ENCODE measurements at places on chromosomes 6 and 20.

GRCh38 chr20:1856424-1856823, 38.8 kb upstream of the SIRPA start:
- no peak for DNase-seq

- DNase-seq: no peak
Measured at GRCh38 chr20:4297127-4297826, 281.9 kb upstream of the RNF24 start.

- no peak for DNase-seq
Measured at GRCh38 chr6:52513896-52514295, 63.0 kb downstream of the TRAM2 start.

DNA sequence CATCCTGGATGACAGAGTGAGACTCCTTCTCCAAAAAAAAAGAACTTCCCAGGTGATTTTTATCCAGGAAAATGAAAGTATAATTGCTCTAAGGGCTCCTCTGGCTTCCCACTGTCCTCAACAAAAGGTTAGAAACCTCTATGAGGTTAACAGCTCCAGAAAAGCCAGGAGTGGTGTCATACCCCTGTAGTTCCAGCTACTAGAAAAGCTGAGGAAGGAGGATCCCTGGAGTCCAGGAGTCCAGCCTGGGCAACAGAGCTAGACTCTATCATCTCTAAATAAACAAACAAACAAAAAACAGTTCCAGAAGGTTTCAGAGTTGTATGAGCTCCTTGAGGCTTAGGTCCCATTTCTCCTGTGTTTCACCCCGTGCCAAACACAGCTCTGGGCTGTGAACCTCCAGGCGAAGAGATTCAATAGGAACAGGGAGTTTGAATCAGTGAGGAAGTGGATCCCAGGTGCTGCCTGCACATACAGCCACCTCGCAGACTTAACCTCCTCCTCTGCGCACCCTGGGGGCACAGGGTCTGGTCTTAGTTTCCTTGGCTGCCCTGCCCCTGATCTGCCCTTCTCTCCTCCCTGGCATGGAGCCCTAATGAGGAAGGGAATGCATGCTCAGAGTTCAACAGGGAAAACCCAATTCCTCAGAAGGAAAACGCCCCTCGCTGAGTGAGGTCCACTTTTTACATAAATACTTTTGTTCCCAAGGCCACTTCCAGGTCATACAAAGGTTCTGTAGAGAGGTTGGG, 31.0 kb downstream of the ZC3H12D start:
- no peak for DNase-seq

DNA sequence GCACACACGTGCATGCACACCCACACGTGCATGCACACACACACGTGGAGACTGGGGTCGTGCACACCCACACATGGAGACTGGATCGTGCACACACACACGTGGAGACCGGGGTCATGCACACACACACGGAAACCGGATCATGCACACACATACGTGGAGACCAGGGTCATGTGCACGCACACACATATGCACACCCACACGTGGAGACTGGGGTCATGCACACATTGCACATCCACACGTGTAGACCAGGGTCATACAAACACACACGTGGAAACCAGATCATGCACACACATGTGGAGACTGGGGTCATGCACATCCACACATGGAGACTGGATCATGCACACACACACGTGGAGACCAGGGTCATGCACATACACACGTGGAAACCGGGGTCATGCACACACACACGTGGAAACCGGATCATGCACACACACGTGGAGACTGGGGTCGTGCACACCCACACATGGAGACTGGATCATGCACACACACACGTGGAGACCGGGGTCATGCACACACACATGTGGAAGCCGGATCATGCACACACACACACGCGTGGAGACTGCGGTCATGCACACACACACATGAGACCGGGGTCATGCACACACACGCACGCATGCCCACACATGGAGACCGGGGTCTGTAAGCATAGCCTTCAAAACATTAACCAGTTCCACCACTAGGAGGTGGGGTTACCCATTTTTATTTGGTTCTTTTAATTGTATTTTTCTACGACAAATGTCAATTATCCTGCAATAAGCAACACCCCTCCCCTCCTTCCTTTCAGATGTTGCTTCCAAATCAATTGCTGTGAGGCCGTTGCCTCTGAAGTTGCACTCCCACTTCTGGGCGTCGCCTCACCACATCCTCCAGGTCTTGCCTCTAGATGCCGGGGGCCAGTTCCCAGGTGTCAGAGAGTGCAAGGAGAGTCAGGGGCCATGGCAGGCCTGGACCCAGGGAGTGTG, 95.8 kb downstream of the TMEM242 start:
- DNase-seq: no peak

DNA sequence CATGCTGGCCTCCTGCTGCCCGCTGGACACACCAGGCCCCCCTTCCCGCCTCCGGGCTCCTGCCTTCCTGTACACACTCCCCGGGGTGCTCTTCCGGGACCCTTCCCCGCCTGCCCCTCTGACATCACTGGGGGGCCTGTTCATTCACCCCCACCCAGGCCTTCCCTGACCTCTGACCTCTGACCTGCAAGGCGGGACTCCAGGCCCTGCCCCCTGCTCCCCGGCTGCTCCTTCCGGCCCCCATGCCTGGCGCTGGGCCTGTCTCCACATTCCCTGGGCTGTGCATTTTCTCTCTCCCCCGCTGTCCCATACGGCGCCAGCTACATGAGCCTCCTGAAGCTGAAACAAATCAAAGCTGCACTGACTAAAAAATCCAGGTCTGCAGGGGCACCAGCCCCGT, 71.6 kb upstream of the GATA5 start:
- DNase-seq: no peak

DNA sequence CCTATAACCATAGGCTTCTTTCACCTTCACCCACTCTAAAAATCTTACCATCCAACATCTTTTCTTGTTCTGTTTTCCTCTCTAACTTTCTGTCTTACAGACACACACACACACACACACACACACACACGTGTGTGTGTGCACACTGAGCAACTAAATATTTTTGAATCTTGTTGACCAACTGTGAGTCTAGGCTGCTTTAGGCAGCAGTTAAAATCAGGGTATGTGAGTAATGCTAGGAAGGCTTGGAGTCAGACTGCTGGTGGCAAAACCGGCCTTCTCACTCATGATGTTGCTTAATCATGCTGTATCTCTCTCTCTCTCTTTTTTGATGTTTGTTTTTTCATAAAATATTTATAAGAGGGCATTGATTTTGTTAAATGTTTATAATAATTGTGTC, 103.1 kb upstream of the TBX18 start:
- no peak for DNase-seq

DNA sequence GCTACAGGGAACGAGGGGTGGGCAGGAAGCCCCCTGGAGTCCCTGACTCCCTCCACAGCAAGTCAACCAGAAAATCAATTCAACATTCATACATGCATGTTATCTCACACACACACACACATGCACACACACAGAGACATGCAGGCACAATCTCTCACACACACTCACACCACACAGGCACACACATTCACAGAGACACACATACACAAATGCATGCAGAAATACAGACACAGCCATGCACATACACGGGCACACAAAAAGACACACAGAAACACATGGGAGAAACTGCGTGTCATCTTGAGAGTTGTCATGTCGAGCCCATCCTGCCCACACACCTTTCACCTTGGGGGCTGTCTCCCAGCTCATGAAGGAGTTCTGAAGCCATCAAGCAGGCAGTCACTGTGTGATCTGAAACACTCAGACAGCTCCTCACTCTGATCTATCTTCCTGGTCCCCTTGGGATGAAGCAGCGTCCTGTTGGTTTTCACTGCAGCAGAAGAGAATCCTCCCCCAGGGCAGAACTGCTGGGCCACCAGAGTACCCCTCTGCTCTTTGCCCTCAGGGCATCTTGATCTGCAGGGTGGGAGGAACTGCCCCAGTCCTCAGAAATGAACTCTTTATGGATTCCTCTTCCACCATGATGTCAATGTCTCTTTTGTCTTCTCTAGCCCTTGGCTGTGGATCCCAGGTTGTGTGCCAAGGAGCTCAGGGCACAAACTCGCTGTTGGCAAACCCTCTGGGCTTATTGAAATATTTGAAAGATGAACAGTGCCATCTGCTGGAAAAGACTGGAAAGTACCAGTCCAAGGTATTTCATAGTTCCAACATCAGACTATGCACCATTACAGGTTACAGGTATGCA, 8.8 kb downstream of the RAET1L start:
- DNase-seq: peak; percentile 16

GRCh38 chr20:57896017-57896416, 186.2 kb upstream of the PMEPA1 start:
- no peak for DNase-seq

DNA sequence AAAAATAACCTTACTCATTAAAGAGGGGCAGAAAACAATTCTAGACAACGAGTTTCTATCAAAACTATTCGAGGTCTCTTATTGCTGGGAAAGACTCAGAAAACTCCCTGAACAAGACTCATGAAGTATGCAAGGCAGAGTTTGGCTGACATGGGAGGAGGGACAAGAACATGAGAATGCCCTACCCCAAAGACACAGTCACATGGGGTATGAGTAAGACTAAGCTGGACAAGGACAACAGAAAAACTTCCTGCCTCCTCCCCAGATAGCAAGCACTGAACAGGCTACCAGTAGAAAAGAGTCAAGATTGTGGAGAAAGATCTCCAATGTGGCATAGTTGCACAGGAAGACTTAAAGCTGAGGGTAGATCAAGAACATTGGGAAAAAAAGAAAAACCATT, 39.7 kb upstream of the PHIP start:
- no peak for DNase-seq

DNA sequence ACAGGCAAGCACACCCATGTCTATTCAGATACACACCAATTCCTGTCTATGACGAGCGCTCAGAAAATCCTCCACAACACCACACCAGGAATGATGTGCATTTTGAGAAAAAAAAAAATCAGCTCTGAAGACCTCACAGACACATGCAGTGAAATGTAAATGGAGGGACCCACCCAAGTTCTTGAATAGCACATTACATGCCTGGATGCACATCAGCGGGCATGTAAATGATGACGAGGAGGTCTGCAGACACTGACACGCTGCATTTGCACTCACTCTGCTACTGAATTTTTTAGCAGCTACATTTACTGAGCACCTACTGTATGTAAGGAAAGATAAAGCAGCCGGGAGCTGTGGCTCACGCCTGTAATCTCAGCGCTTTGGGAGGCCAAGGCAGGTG, 14.7 kb downstream of the NRSN2 start:
- no peak for DNase-seq

DNA sequence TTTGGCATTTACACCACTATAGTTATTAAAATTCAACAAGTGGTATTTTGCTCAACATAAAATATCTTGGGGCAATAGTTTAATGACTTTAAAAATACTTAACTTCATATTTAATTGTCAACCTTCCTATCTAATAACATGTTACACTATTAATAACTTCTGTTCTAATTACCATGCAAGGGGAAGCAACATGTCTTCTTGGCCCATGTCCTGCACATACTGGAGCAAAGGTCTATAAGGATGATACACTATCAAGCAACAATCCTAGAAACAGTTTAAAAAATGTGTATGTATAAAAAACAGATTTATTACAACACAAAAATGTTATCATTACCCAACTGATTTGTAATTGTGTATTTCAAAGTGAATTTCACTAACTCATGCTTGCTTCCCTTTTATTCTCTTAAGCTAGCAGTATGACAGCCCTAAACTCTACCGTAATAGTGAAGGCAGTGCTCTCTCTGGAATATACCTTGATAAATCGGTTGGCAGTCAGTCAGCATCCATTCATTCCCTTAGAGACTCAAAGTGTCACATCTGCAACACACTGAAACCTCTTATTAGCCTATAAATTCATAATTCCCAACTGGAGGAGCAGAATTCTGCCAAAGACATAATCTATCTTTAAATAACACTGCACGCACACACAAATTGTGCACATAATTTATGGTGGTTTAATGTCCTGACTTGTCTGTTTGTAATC, 18.3 kb downstream of the CCNC start:
- DNase-seq: no peak

DNA sequence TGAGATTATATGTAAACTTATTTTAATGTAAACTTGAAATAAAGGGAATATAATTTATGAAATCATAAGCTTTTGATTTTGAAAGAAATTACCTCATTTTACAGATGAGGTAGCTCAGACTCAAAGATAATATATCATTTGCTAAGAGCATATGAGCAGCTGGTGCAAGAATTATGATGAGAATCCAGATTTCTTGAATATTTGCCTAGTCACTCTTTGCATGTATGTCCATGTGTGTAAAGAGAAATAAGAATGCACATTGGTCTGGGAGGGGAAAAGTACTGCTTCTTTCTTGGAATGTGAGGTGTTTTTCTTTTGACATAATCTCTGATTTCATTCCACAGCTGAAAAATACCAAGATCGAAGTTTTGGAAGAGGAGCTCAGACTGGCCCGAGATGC, 11.1 kb upstream of the SNRNP48 start:
- DNase-seq: no peak

- DNase-seq: no peak
Measured at GRCh38 chr6:167306401-167306998, 15.4 kb downstream of the UNC93A start.

GRCh38 chr20:891706-892080, 24.4 kb downstream of the ANGPT4 start:
- no peak for DNase-seq

- no peak for DNase-seq
Measured at GRCh38 chr6:101393251-101393828, at the start of gene GRIK2. GRIK2 (plus strand) TSS chr6:101393708.

DNA sequence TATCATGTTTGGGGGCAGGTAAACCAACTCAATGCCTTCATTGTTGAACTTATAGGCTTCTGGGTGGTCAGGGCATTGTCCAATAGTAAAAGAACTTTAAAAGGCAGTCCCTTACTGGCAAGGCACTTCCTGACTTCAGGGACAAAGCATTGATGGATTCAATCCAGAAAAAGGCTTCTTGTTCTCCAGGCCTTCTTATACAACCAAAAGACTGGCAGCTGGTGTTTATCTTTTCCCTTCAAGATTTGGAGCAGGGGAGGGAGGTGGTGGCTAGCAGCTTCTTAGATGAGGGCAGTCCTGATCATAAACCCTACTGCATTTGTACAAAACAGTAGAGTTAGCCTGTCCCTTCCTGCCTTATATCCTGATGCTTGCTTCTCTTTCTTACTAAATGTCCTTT, 57.5 kb downstream of the NCOA3 start:
- no peak for DNase-seq

- DNase-seq: no peak
Measured at GRCh38 chr6:148884461-148884860, 137.6 kb downstream of the UST start.

DNA sequence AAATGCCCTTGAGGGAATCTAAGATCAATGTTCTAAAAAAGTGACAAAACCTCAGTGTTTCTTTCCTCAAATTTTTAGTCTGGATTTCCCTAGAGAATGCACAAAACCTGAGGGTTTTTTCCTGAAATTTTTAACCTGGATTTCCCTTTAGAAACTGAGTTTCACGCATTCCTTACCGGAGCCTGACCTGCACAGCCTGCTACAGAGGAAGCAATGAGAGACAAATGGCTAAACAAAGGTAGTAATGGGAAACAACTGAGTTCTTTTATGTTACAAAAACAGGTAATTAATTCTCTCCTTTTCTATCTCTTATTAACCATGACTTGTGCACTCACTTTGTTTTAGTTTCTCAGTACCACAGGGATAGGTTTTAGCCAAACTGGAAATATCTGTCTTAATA, 281.7 kb upstream of the NT5E start:
- no peak for DNase-seq

All from HFF-Myc (cell line).